ENCODE measurements at places on chromosomes 2 and 18.

DNA sequence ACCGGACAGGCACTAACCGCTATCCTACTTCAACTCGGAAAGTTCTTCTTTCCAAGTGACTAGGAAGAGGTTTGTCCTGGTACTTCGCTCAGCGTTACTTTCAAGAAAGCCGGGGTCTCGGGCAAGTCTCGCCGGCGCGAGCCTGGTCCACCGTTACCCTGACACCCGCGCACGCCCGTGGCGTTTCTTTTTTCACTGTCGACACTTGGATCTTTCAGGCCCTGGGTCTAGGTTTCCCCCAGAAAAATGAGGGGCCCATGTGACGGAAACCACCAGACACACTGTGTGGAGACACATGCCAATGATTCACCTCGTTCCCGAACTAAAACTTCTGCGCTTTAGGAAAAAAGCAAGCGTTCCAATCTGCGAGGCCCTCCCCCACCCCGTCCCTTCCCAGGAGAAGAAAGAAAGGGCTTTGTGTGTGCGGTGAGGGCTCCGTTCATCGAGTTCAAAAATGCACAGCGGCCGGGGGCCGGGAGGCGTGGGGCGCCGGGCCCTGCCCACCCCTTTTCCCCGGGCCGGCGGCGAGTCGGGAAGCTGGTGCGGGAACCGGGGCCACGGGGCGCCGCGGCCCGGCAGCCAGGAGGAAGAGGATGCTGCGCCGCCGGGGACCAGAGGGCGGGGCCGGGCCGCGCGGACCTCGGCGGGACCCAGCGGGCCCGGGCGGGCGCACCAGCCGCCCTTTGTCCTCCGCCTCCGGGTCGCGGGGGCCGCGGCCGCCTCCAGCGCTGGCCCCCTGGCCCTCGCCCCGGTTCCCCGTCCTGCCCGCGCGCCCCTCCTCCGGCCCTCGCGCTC is 2.6 kb downstream of the ZNF521 start:
- peak; percentile 16 for DNase-seq

GRCh38 chr18:48869591-48869990 is 81.2 kb downstream of the SMAD7 start:
- DNase-seq: peak; percentile 30

DNA sequence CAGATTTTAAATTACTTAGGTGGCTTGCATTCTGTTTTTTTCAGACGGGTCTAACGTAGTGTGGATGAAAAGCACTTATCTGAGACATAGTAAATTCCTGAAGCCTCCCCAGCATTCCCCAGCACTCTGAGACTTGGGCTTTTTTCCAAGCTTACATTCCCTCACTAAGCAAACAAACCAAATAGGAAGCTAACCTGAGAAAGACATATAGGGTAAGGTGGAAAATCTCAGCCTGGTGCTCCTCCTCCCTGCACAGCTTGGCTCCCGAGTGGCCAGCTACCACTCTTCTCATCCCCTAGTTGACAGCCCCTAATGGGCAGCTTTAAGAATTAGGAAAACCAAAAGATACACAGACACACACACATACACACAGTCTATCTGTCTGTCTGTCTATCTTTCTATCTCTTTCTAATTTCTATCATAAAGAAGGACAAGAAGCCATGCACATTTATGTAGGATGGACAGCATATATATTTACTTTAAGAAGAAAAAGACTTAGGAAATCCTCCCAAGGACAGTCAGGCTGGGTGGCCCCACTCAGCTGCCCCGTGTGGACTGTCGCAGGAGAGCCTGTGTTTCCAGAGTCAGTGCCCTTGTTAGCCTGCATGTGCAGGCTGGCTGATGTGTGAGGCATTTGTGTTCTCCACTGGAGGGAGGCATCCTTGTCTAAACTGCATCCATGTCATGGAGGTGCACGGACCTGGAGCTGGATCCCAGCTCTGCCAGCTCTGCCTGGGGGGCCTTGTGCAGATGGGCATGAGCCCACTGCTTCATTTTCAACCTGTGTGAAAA is 8.2 kb downstream of the CNNM3 start:
- DNase-seq: no peak

DNA sequence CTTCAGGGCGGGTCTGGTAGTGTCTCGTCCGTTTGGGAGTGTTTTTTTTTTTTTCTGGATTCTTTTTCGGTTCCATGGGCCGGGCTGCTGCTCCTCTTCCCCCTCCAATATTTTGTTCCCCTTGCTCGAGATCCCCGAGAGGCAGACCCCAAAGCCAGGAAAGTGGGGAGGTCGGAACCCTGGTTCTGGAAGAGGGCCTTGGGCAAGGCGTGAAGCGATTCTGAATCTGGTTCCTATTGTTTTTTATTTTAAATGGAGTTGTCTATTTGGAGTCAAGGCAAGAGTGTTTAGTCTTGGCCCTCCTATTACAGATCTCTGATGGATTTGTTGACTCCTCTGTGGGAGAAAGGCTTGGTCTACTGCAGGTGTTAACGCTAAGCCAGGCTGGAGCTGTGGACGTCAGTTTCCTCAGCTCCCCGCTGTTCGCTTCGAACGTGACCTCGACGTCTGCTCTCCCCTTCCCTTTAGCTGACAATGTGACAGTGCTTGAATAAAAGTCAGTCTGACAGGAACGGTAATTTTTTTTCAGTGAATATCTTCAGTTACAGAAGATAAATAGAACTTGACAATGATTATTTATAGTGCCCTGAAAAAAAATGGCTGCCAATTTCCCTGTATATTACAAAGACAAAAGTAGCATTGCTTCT is 683 bp upstream of the DNAJC27 start:
- DNase-seq: peak; percentile 49

- no peak for DNase-seq
Observed at GRCh38 chr18:76622651-76623050, 127.6 kb upstream of the ZNF516 start.

DNA sequence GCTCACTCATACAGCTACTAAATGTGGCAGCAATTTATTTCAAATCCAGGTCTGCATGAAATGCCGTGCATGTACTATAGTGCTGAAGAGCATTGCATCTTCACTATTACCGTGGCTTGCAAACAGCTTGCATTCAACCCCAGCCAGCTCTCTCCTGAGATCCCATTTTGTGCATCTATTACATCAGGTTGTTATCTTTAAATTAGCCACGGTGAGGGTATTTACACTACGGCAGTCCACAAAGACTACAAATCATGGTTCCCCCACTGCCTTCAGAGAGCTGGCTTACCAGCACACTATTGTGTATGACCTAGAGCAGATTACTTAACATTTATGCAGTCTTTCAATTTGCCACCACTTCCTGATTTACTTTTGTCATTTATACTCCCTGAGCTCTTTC is 621.3 kb upstream of the LRATD1 start:
- no peak for DNase-seq

DNA sequence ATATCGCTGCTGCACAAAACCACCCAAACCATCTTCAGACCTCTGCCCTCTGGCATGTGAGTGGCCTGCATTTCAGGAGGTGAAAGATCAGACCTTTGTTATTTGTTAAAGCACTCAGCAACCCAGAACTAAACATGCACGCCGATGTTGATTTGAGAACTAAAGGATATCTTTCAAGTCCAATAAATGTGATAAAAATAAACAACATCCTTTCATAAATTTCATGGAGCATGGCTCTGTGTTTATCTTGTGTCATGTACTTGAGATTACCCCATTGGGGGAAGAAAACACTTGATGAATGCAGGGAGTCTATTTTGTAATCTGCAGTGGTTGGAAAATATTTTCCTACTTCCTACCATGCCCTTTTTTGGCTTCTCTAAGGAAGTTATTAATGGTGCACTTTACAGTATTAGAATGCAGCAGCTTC is 70.8 kb upstream of the GATA6 start:
- no peak for DNase-seq

GRCh38 chr2:17813010-17813741 is 3.1 kb upstream of the MSGN1 start:
- DNase-seq: no peak

GRCh38 chr2:33145459-33145858 is 198.7 kb downstream of the LTBP1 start:
- no peak for DNase-seq
